ENCODE measurements at places on chromosomes 1 and 21.

- no peak for DNase-seq
Measured at GRCh38 chr1:33257772-33258712, 1.8 kb downstream of the ZNF362 start.

DNA sequence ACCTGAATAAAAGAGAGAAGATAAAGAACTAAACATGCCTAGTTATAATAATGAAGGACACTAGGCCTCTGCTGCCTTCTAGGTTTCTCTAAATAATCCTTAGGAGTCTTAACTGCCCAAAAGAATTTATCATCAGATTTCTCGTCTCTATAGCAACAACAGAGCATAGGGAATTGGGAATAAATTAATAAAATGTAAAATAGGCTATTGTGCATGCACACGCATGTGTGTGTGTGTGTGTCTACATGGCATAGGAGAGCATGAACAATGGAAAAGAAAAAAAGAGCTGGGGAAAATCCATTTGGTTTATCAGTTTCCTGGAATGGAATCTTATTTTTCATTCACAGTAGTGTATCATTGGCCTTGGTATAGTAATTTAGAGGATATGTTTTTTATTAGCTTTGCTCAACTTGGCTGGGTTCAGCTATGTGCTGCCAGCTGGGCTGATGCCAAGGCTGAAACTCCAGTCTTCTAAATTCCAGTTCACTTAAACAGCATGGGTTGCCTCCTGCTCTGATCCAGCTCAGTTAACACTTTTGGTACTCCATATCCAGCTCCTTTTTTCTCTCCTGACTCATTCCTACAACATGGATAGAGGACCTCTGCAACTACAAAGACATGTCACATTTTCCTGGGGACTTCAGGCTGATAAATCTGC, 80.6 kb upstream of the SLFNL1 start:
- DNase-seq, result peak; percentile 25

- no peak for DNase-seq
Measured at GRCh38 chr1:235008239-235008638, 120.4 kb downstream of the TOMM20 start.

- no peak for DNase-seq
Measured at GRCh38 chr1:117318426-117318825, 48.8 kb upstream of the MAN1A2 start.

GRCh38 chr1:8661185-8662110, 156.0 kb downstream of the RERE start:
- no peak for DNase-seq

- no peak for DNase-seq
Measured at GRCh38 chr1:61395146-61395800, 312.9 kb downstream of the NFIA start.

DNA sequence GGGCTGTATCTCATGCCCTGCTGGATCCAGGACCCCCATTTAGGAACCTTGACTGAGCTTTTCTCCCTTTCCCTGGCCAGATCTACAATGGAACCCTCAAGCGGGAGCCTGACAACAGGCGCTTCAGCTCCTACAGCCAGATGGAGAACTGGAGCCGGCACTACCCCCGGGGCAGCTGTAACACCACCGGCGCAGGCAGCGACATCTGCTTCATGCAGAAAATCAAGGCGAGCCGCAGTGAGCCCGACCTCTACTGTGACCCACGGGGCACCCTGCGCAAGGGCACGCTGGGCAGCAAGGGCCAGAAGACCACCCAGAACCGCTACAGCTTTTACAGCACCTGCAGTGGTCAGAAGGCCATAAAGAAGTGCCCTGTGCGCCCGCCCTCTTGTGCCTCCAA, 29.8 kb downstream of the PKP1 start:
- no peak for DNase-seq

GRCh38 chr1:2258996-2259395, 30.9 kb downstream of the SKI start:
- DNase-seq, result no peak

GRCh38 chr1:239703075-239703474, 316.7 kb downstream of the CHRM3 start:
- no peak for DNase-seq

DNA sequence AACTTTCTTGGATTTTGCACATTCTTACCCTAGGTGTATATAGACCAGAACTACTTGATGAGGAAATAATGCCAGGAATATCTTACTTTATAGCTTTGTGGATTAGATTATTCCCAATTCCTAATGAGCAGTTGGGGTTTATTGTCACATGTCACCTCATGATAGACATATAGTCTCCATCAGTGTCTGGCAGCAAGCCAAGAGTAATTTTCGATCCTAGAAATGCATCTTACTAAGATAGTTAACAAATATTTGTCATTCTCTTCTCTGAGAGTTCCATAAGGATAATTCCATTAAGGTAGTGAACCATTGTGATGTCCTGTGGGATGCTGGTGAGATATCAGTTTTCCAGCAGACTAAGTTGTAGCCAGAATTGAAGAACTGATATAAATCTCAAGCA, 1282.9 kb upstream of the B3GALT2 start:
- no peak for DNase-seq
